ENCODE measurements at places on chromosomes 1 and 21. TPM values are rescaled to one million over a fixed set of nuclear protein-coding genes. Genes with fewer than 3 reads are reported as not detected.

- no peak for DNase-seq
Measured at GRCh38 chr1:16152481-16153087, 3.3 kb downstream of the EPHA2 start.

GRCh38 chr1:236893626-236894545 lies 98.8 kb downstream of the MTR start:
- no peak for DNase-seq

- DNase-seq: peak; percentile 54
Measured at GRCh38 chr21:45482899-45483821, 59.1 kb downstream of the SLC19A1 start.

DNA sequence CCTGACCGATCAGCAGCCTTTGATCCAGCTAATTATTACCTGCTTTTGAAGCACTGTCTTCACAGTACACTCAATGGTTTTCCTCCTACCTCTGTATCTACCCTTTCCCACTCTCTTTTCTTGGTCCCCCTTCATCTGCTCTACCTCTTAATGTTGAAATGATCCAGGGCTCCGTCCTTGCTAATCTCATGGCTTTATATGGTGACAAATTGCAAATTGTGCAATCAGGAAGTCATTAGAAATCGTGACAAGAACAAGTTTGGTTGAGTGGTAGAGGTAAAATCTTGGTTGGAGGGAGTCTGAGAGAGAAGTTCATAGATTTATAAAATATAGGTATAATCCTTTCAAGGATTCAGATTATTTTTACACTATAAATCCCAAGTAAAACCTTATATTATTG lies 9.6 kb upstream of the CYB5R1 start:
- DNase-seq: no peak

- DNase-seq: peak; percentile 44
Measured at GRCh38 chr1:20702416-20702815, 15.4 kb downstream of the KIF17 start.

The TMEM269 gene
- 0.09 TPM for polyA plus RNA-seq

The AMY1B gene
- not detected for polyA plus RNA-seq

GRCh38 chr1:198443365-198444233 lies 96.9 kb downstream of the ATP6V1G3 start:
- no peak for DNase-seq

- DNase-seq: peak; percentile 44
Measured at GRCh38 chr1:26820784-26821269, 5.7 kb upstream of the ZDHHC18 start.

GRCh38 chr1:231682779-231683178 lies 56.2 kb downstream of the DISC1 start:
- DNase-seq: no peak

DNA sequence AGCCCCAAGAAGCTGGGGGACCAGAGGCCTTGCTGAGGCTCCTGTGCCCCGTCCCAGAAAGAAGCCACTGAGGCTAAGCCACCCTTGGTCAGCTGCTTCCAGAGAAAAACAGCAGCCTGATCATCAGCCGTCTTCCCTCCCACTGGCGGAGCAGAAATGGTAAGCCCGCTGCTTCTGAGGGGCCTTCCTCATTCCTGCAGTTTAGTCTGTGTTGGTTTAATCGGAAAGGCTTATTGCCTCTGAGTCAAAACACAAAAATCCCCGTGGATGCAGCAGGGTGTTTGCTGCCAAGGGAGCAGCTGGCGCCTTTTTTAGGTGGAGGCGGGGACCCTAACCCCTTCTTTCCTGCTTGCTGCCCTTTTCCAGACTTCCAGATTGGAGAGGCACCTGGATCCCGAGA lies 33.9 kb downstream of the SPSB1 start:
- DNase-seq: no peak

DNA sequence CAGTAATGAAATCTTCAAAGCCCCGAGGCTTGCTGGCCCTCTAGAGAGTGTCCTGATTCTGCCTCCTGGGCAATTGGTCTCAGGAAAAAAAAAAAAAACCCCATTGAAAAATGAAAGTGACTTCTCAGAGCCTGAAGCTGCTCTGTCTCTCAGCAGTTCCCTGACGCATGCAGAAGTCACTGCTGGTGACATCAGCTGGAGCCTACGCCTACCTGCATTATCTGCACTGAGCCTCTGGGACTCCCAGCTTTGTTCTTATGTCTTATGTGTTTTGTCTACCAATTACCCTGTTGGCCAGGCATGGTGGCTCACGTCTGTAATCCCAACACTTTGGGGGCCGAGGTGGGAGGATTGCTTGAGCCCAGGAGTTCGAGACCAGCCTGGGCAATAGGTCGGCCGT lies 10.1 kb upstream of the SLC25A33 start:
- peak; percentile 31 for DNase-seq

DNA sequence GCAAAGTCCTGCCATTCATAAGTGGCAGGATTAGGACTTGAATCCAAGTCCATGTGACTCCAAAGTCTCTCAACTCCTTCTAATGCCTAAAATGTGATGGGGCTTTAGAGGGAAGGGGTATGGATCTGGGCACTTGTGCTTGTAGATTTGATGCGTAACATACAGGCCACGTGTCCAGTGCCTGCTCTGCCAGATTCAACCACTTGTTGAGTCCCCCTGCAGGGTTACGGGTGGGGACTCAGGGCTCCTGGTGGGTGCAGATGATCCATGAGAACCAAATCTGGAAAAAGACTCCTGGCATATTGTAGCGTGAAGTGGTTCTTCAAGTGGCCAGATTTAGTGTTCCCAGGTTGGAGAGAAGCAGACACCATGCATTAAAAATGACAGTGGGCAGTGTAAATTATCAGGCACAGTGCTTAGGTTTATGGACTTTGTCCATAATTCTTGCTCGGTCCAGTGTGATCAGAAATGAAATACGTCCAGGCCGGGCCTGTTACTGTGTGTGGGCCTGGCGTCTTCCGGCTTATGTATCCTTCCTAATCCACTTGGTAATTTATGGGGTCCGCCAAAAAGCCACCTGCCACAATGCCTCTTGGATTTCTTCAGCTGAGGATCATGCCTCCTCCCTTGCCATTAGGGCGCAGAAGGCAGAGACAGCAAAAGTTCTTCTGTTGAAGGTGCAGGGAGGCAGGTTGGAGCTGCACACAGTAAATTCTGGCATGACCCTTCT lies 51.2 kb upstream of the LRP8 start:
- DNase-seq: no peak

GRCh38 chr1:64098436-64098835 lies 105.0 kb upstream of the UBE2U start:
- DNase-seq: no peak

DNA sequence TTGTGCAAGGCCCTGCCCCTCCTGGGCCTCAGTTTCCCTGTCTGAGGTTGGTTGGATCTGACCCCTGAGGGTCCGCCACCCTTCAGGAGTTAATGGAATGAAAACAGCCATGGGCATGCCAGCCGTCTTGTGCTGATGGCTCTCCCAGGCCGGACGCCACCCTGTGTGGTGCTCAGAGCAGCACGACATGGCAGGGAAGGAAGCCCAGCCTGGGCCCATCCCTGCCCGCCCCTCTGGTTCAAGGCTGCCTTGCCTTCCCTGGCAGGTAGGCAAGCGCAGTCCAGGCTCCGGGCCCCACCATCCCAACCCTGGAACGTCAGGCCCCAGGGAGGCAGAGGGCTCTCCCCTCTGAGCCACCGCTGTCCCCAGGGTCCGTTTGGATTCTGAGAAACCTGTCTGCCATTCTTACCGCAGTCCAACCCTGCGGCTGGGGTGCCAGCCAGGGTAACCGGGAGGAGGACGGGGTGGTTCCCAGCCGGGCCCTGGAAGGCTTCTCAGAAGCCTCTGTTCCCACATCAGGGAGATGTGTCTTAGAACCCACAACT lies 108.5 kb upstream of the IFFO2 start:
- no peak for DNase-seq

DNA sequence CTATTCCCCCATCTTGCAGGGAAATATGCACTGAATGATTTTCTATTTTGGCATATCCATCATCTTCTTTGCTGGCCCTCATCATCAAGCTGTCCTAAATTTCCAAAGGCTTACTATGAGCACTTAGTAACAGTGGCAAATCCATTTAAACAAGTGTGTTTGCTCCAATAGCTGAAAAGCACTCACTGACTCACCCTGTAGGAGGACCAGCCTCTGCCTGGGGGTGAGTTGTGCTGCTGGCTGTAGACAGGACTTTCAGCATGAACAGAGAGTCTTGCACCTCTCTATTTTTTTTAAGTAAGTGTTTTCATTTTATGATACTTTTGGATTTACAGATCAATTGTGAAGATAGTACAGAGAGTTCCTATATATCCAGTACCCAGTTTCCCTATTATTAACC lies 97.3 kb downstream of the SLC35F3 start:
- DNase-seq: no peak

DNA sequence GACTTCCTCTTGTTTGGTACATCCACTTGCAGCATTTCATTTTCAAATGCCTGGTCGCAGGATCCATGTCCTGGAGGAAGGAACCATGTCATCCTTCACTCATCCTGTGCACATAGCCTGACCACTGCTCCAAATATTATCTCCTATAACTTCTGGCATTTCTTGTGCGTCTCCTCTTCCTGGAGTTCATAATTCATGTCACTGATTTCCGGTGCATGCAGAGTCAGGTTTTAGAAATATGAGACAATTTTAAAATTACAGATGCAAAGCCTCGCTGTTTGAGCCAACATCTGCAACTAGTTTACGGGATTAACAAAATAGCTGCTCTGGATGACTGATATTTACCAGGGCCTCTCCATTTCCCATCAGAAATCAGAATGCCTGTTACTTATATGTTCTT lies 268.1 kb downstream of the DNM3 start:
- no peak for DNase-seq

DNA sequence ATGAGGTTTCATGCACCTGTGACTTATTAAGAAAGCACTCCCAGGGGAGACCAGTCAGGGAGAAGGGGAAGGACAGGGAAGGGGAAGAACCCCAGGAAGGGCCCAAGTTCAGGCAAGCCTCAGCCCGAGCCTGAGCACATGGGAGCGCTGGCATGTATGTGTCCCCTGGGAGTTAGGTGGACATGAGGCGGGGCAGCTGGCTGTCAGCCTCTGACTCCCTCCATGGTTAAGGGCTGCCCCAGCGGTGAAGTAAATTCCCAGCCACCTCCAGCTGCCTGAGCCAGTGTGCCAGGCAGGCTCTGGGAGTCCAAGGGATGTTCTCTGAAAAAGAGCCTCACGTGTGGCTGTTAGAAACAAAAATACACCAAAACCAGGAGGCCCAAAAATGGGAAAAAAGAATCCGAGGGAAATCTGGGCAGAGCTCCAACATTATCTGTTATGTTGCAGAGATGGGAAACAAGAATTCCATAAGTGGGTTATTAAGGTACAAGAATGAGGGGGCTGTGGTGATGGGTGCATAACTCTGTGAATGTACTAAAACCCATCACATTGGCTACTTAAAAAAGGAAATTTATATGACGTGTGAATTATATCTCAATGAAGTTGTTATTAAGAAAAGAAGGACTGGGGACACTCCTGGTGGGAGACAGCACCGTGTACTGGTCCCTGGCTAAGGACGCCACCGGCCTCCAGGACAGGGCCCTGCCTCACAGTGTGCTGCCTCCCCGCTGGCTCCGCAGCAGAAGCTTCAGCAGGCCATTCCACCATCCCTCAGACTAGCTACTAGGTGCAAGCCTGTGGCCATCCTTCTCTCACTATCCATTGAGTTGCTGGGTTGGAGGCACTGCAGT lies 18.7 kb downstream of the DMRTB1 start:
- DNase-seq: no peak

The AGMAT gene
- not detected for polyA plus RNA-seq

The TAS1R3 gene
- 0.03 TPM for polyA plus RNA-seq

DNA sequence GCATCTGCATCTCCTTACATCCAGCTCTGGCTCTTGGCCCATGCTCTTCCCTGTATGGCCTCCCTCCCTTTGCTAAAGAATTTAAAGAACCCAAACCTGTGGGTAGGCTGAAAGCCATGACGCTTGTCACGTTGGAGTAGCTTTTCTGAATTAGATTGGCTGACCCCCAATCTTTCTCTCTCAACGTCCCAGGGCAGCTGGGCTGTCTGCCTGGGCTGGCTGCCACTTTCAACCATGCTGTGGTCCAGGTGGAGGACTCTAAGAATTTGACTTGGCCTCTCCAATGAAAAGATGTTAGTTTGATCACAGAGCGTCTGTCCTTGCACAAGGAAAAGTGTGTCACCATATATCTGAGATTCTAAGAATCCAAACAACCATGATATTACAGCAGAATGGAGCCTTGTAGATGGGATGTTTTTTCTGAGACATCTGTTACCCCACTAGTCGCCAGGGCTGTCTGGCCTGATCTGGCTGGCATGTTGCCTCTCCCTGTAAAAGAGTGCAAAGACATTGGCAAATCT lies 6.5 kb upstream of the IGSF3 start:
- DNase-seq: no peak

DNA sequence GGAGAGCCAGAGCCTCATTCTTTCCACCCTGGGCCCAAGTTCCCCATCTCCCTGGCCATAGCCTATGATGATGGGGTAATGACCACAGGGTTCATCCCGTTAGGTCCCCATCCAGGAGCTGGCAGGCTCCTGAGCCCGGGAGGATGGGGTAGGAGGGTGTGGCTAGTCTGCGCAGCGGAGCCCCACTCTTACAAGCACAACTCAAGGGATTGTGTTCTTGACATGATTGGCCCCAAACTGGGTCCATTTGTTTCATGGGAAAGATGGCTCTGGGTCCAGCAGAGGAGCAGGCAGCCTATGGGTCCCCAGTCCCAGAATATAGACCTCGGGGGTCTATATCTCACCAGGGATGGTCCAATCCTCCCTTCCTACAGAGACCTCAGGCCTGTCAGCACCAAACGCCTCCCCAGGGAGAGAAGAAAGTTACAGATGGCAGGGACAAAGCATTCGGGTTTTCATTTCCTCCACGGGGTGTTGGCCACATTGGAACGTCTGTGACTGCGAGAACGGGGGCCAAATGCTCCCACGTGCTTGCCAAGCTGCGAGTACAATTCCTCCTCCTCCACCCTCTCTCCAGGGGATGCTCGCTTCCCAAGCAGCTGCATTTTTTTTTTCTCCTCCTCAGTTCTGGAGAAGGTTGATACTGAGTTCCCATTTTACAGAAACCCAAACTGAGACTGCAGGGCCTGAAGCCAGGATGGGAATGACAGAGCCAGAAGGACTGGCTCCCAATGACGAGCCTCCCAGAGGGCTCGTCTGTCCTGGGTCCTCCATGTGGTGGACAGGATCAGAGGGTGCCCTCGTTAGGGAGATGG lies 71.0 kb downstream of the DHRS3 start:
- DNase-seq: no peak

GRCh38 chr1:47593013-47593568 lies 155.2 kb downstream of the FOXD2 start:
- no peak for DNase-seq

The AXDND1 gene
- polyA plus RNA-seq: not detected

DNA sequence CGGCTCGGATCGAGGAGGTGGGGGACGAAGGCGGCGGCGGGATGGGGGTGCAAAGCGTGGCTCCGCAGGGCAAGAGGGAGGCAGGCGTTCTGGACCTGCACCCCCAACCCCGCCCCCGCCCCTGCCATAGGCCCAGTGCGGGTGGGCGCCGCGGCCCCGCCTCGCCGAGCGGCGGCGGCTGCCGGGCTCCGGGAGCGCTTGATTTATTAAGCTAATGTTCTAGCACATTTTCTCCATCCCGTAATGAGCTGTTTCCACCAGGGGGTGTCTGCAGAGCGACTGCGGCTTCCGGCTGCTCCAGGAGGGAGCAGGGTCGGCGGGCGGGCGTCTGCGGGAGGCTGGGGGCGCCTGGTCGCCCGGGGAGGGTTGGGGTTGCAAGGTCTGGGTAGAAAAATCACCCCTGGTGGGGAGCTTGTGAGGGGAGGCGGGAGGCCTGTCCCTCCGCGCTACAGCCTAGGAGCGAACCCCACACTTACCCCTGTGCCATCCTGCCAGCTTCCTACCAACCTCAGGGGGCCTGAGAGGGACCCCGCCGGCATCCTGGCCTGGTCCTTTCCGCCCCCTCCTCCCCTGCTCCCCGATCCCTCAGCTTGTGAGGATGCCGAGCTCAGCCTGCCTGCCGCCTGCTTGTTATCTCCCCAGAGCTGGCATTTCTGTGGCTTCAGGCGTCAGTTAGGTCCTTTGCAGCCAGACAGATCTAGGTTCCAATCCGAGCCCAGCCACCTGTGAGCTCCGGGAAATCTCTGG lies 48.5 kb upstream of the ACOT11 start:
- peak; percentile 48 for DNase-seq
